ENCODE measurements at places on chromosomes 7 and 10. TPM values are rescaled to one million over a fixed set of nuclear protein-coding genes. Genes with fewer than 3 reads are reported as not detected.

MMRN2 gene
- total RNA-seq, result 23.1 TPM

SLC29A3 gene
- 1.7 TPM for total RNA-seq

GRCh38 chr7:3551536-3551935, 250.5 kb downstream of the SDK1 start:
- no peaks in the 10 kb centered on the region for H3K27me3 ChIP-seq
- H3K4me1 ChIP-seq, result no peaks in the 10 kb centered on the region

- no peak overlapping the region for H3K4me3 ChIP-seq
- DNase-seq, result peak; percentile 24
- H3K36me3 ChIP-seq, result no peaks in the 10 kb centered on the region
- H3K27ac ChIP-seq, result no peak overlapping the region
- H3K4me1 ChIP-seq, result no peaks in the 10 kb centered on the region
- peaks cover 17% of the 10 kb centered on the region for H3K27me3 ChIP-seq
Measured at GRCh38 chr10:121734589-121735045, 136.4 kb upstream of the FGFR2 start.

DNA sequence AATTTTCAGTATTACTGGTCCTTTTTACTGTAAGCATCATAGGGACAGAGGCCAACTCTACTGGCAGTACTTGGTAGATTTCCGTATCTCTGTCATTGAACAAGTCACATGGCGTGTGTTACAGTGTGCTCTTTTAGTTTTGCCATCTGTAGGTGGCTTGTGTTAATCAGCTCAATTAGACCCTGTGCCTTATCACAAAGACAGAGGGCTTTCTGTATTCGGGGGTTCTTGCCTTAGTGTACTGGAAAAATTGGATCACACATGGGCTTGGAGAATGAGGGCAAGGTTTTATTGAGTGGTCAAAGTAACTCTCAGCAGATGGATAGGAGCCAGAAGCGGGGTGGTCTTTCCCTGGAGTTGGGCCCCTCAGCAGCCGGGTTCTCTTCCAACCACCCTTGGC, 21.3 kb upstream of the LRGUK start:
- H3K27ac ChIP-seq, result no peak overlapping the region
- no peaks in the 10 kb centered on the region for H3K36me3 ChIP-seq
- H3K4me1 ChIP-seq, result no peaks in the 10 kb centered on the region

GRCh38 chr10:100734295-100735086, 10.9 kb upstream of the PAX2 start:
- peaks cover 38% of the 10 kb centered on the region for H3K4me1 ChIP-seq
- DNase-seq, result no peak
- no peak overlapping the region for H3K27ac ChIP-seq
- H3K27me3 ChIP-seq, result peaks cover 98% of the 10 kb centered on the region

NODAL gene
- 0.04 TPM for total RNA-seq

WNT8B gene
- not detected for total RNA-seq

DNA sequence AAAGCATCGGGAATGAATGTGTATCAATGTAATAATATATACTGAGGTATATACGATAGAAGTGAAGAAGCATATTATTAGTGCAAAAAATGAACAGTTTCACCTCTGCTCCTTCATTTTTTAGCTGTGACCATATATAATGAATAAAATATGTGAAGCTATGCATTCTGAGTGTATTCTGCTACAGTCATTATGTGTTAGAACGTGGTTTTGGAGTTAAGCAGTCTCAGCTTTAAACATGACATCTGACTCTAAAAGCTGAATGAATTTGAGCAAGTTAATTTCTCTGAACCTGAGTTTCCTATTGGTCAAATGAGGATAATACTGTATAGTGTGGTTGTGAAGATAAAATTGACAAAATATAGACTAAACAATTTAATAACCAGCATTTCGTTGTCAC, 358.1 kb downstream of the SUGCT start:
- no peaks in the 10 kb centered on the region for H3K36me3 ChIP-seq
- DNase-seq, result peak; percentile 39
- no peaks in the 10 kb centered on the region for H3K4me1 ChIP-seq
- H3K4me3 ChIP-seq, result no peak overlapping the region

DNA sequence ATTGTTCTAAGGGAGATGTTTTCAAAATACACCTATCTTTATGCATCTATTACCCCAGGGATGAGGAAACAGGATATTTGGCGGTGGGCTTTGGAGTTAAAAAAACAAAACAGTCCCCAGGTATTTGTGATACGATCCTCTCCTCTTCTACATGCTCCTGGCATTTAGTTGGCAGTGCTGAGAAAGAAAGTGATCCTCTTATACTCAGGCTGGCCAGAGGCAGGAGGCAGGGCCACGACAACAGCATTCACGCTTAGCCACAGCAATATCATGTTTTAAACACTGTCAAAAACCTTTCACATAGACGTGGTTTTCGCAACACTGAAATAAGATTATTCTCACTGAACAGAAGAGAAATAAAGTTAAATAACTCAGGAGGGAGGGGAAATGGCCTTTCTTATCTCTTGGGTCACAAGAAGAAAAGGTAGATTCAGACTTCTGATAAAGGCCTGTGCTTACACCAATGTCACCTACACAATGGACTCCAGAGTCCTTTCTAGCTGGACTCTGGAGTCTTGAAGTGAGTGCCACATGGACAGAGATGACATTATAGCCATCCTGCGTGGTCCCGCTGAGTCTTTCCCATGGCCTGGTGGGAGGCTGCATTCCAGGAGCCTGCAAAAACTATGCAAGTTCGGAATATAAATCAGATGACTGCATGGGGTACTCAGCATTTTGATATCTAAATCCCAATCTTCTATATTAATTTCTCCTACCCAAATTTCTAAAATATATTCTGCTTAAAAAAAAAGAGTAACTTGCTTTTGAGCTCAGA, 88.7 kb downstream of the PIP4K2A start:
- no peaks in the 10 kb centered on the region for H3K36me3 ChIP-seq
- H3K4me3 ChIP-seq, result no peak overlapping the region
- no peak for DNase-seq
- peaks cover 5% of the 10 kb centered on the region for H3K4me1 ChIP-seq

GRCh38 chr7:65812281-65812680, 60.6 kb upstream of the VKORC1L1 start:
- H3K4me3 ChIP-seq, result no peak overlapping the region
- no peak for DNase-seq
- no peak overlapping the region for H3K27ac ChIP-seq
- H3K36me3 ChIP-seq, result no peaks in the 10 kb centered on the region
- no peaks in the 10 kb centered on the region for H3K27me3 ChIP-seq

GRCh38 chr10:84370283-84370682, 41.9 kb downstream of the CCSER2 start:
- H3K4me1 ChIP-seq, result no peaks in the 10 kb centered on the region
- peaks cover 12% of the 10 kb centered on the region for H3K36me3 ChIP-seq

GDF2 gene
- total RNA-seq, result not detected

DNA sequence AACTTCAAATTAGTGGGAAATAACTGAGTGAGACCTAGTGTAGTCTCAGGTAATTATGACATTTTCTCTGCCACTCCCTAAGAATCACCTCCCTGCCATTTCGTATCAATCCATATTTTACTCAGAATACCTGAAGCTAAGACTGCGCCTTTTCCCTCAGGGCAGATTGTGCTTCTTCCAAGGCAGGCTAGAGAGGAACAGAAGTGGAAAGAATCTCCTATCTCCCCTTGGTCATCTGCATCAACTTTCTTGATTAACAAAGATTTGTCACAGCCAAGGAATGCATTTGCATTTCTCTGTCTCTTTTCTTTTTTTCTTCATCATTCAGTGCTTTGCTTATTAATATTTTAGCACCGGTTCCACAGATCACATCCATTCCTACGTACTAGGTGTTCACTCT, 119.1 kb downstream of the PTPRZ1 start:
- no peaks in the 10 kb centered on the region for H3K36me3 ChIP-seq
- H3K4me3 ChIP-seq, result no peak overlapping the region
- no peaks in the 10 kb centered on the region for H3K27me3 ChIP-seq

- peak overlapping the region; percentile 98 for H3K4me3 ChIP-seq
- H3K27ac ChIP-seq, result peak overlapping the region; percentile 100
- H3K36me3 ChIP-seq, result peaks cover 8% of the 10 kb centered on the region
- H3K4me1 ChIP-seq, result peaks cover 3% of the 10 kb centered on the region
- H3K27me3 ChIP-seq, result no peaks in the 10 kb centered on the region
- peak; percentile 52 for DNase-seq
Measured at GRCh38 chr7:105011141-105011830, 2.7 kb upstream of the KMT2E start.

CDHR3 gene
- total RNA-seq, result 10.1 TPM

SOSTDC1 gene
- total RNA-seq, result 19.8 TPM

CYP2C19 gene
- total RNA-seq, result not detected

All from muscle of leg (tissue), 16 donors.